ENCODE measurements at places on chromosomes 11 and 22. TPM values are rescaled to one million over a fixed set of nuclear protein-coding genes. Genes with fewer than 3 reads are reported as not detected.

NRXN2 gene
- 8.4 TPM for total RNA-seq

RAB39A gene
- total RNA-seq, result not detected

KCNQ1 gene
- total RNA-seq, result not detected

SHANK2 gene
- total RNA-seq, result 1.6 TPM

SUSD2 gene
- total RNA-seq, result 0.44 TPM

Data from placental pericyte (primary cell).